Stimulated activated CD4-positive, alpha-beta T cell treated with anti-CD3 and anti-CD28 coated beads, Interleukin-4, amount 100 ng/mL, for 48 hours (primary cell): ENCODE measurements at places on chromosomes 16 and 17.
A peak's percentile ranks its signal among the peaks of the same experiment; 100 is the strongest.

- no peak for DNase-seq
Observed at GRCh38 chr16:70646260-70647241, at the start of gene IL34. Gene IL34, plus strand, starts transcription at chr16:70646559. Its CDS starts 389 bp downstream, at chr16:70646948.

GRCh38 chr16:87747626-87748414, 18.0 kb downstream of the KLHDC4 start:
- no peak for DNase-seq

GRCh38 chr17:52024300-52024870, 134.1 kb downstream of the CA10 start:
- DNase-seq, result no peak

- DNase-seq, result peak; percentile 55
Observed at GRCh38 chr17:60600490-60601446, 775 bp downstream of the PPM1D start.

DNA sequence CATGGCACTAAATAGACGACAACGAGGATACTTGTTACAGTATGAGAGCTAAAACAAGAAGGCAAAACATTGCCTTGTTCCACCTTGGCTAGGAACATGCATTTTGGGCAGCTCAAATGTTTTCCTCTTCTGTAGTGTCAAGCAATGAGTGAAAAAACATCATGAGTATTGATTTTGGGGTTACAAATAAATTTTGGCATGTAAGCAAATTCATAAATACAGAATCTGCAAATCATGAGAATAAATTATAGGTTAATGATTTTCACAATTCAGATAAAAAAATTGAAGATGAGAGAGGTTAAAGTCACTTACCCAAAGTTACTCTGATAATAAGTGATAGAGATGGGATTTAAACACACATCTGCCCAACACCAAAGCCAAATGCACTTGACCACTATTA, 28.4 kb upstream of the NUFIP2 start:
- no peak for DNase-seq

DNA sequence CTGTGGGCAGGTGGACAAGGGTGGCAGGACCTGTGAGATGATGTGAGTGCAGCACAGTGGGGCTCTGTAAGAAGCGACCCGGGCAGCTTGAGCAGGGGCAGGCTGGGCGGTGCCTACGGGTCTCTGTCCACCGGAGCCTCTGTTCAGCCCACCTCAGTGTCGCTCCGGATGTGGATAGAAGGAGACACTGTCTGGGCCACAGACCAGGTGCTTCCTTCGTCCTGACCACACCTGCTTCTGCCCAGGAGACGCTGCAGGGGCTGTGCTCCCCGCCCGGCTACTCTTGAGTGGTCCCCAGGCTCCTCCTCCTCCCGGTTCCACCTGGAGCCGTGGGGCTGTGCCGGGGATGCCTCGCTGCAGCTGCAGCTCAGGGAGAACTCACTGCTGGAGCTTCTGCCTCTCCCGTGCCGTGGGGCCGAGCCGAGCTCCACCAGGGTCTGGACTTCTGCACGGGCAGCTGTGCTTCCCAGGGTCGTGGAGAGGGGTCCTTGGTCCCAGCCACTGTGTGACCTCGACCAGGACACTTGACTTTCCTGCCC, 21.5 kb downstream of the METRNL start:
- no peak for DNase-seq

- no peak for DNase-seq
Observed at GRCh38 chr17:66691644-66692420, 143.1 kb upstream of the CACNG5 start.

DNA sequence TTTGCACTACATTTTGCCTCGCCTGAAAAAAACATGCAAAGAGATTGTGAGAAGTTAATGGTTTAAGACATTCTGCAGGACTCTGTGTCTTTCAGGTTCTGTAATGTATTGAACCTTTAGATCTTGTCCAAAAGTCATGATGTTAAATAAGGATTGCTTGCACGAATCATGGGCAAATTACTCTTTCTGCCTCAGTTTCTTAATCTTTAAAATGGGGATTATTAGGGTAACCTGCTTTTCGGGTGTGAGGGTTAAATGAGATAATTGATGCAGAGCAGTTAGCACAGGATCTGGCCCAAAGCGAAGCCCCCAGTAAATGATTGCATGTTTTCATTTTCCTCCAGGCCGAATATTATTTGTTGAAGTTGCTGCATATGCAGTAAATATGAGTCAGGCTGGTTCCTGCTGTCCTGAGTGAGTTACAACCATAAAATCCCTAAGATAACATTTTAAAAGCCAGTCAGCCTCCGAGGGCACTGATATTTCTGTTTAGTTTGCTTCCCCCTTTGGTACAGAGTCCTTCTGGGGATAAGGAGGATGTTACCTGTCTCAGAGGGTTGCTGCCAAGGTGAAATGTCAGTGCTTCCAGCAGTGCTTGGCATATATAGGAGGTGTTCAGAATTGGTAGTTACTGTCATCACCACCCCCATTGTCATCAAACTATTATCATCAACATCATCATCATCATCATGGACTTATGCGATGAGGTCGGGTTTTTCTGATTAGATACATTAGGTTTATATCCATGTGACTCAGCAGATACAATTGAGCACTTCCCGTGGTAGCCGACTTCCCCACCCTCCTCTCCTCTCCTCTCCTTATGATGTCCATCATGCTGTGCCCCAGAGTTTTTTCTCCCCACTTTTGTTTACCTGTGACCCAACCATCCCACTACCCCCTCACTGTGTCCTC, 20.6 kb upstream of the ARHGAP17 start:
- no peak for DNase-seq

DNA sequence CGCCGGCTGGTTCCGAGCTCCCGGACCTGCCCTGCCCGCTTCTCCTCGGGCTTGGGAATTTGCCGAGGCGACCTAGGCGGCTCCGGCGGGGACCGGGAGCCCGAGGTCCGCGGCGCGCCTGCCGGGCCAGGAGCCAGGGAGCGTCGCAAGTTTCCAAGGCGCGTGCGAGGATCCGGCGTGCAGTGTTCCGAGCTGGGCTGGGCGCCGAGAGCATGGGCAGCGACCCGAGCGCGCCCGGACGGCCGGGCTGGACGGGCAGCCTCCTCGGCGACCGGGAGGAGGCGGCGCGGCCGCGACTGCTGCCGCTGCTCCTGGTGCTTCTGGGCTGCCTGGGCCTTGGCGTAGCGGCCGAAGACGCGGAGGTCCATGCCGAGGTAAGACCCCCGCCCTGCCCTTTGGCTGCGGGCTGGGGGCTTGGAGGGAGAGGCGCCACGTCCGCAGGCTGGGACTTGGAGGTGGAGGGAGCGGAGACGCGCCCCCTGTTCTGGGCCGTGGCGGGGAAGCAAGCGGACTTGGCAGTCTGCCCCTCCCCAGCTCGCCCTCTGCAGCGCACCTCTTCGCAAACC, 668 bp downstream of the MMP15 start:
- DNase-seq, result no peak

DNA sequence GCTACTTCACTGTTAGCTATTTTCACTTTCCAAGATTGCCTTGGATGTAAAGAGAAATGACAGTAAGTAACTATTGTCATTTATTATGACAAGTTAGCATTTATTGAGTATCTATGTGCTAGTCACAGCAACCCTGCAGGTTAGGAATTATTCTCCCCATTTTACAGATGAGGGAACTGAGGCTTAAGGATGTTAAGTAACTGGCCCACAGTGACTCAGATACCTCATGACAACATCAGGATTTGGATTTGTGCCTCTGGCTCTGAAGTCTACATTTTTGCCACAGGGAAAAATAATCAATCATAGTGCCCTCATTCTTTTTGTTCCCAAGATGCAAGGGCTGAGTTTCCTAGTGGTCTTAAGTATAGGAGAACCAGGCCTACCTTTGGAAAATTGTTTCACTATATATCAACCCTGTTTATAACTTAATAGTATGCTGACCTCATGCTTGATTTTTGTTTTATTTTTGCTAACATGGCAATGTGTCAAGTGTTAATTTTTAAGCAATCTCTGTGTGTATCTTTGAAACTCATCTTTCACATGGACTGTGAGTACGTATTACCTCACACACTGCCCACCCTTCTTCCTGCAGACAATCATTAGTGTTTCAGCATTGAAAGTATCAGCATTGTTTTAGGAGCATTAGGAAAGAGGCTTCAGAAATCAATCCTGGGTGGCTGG, 105.0 kb downstream of the TANGO6 start:
- DNase-seq, result no peak

- DNase-seq, result no peak
Observed at GRCh38 chr16:88617268-88618031, 20.9 kb upstream of the IL17C start.

DNA sequence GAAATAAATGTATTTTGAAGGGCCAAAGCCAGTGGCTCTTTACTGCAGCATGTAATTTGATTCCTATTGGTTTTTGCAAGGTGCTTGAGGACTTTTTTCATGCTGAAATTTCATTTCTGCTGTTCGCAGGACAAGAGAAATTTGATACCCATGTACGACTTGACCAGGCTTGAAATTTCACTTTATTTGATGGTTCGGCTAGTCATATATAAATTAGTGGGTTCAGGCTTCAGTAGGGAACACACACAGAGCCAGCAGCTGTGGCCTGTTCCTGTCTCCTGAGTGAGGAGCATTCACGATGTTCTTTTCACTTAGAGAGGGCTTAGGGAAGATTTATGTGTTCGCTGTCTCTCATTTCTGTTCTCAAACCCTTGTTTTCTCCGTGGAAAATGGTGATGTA, 258.4 kb upstream of the CACNG5 start:
- DNase-seq, result no peak

- no peak for DNase-seq
Observed at GRCh38 chr16:84497418-84498222, 6.8 kb downstream of the MEAK7 start.

DNA sequence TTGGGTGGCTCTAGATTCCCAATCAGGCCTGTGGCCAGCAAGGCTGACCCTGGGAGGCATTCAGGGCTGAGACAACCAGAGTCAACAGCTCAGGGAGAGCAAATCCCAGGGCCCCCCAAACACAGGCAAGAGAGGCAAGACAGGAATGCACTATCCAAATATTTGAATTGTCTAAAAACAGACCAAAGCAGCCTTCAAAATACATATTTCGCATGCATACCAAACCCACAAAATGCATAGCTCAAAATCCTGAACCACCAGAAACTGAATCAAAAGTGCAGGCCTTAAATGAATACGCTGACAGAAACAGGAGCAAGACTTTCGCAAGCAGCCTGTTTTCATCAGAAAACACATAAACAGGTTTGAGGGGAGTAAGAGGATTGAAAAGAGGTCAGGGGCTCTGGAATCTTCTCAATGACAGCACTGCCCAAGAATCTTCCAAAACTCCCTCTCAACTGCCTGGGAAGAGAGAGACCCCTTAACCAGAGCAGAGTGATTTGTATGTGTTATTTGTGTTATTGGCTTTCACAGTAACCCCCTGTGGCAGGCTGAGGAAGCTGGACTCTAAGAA, 213.6 kb upstream of the CDH5 start:
- DNase-seq, result no peak

- no peak for DNase-seq
Observed at GRCh38 chr16:81237282-81237681, 1.2 kb upstream of the BCO1 start.

DNA sequence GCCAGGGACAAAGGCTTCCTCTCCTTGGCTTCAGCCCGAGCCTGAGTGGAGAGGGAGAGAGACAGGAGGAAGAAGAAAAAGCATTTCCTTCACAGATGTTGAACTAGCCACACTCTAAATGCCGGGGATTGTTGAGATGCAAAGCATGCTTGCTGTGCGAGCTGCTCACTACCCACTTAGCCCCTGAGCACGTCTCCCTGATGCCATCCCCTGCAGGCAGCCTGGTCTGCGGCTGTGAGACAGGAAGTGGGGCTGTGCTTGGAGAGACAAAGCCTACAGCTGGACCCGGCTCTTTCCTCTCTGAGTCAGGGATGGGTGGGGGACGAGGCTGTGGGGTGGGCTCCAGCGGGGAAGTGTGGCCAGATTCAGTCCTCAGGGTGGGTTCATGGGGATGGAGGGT, 13.7 kb downstream of the WNT9B start:
- no peak for DNase-seq

- no peak for DNase-seq
Observed at GRCh38 chr17:64309710-64310109, 46.6 kb upstream of the TEX2 start.

DNA sequence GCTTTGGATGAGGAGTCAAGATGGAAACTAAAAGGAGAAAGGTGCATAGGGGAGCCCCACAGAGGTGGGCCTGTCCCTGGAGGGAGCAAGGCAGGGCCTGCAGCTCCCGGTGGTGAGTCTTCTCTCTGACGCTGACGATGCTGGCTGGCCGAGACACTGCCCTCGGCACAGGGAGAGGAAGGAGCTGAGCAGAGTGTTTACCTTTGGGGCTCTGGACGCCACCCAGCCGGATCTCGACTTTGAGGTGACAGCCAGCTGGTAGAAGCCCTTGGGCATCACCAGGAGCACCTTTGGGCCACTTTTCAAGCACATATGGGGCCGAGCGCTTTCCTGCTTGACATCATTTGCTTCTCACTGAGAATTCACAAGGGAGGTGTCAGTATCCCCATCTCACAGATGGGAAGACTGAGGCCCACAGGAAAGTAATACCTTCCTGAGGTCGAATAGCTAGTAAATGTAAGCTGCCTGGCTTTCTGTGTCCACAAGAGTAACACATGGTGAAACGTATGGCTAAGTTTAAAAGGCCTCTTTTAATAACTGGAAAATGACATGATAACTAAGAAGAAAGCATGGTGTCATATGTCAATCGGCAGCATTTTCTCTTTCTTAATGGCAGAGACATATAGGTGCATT, 294.3 kb upstream of the TNRC6C start:
- DNase-seq, result no peak

DNA sequence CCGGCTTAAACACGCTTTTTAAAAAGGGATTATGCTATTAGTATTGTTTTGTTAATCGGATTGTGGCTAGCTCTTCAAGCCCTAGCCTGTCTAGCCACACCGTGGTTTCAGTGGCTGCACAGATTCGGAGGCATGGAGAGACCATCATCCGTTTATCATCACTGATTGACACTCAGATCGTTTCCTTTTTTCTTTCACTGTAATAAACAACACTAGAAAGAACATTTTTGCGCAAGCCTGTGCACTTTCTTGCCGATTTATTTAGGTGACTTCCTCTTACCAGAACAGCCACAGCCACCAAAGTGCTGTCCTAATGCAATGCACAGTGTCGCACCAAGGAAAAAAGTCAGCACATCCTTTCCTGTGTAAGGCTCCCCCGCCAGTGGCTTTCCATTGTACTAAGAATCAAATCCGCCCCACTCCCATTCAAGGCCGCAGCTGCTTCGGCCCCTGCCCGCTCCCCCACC, 78.2 kb downstream of the CRISPLD2 start:
- no peak for DNase-seq
